Fibroblast of upper back skin (primary cell): ENCODE measurements at places on chromosomes 16 and 17.

DNA sequence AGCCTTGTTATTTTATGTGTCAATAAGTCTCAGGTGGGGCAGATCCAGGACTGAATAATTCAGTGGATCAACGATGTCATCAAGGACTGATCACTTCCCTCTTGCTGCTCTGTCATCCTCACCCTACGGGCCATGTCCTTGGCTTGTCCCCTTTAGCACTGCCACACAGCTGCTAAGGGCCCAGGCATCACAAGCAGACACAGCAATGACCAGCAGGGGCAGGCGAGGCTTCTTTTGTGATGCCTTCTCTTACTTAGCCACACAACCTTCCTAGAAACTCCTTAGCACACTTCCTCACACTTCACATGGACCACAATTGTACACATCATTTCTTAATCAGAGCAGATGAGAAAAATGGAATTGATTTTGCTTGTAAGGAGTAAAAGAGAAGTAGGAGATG, 356.3 kb upstream of the SOX9 start:
- DNase-seq: no peak

GRCh38 chr16:69111216-69111875, 5.9 kb downstream of the HAS3 start:
- no peak for DNase-seq

GRCh38 chr17:29561554-29562517, 5.0 kb downstream of the ABHD15 start:
- no peak for DNase-seq

DNA sequence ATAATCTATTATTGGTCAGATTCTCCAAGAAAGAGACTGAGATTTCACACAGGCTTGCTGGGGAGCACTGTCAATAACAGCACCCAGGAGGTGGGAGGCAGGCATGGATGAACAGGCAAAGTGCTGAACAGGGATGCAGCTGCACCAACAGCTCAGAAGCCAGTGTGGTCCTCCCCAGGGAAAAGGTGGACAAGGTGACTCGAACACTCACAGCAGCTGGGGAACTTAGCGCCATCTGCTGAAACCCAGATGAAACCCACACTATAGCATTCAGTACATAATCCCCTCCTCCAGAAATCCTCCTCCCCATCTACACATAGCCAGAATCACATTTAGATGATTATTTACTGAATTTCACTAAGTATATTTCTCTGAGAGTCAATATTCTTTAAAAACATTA, 255.2 kb upstream of the WSB1 start:
- DNase-seq: no peak

- DNase-seq: peak; percentile 12
Measured at GRCh38 chr17:37212179-37212578, 163.6 kb upstream of the C17orf78 start.

GRCh38 chr16:65779201-65779600, 587.3 kb upstream of the CDH5 start:
- DNase-seq: no peak

GRCh38 chr16:51542981-51543815, 392.1 kb upstream of the SALL1 start:
- DNase-seq: peak; percentile 20

GRCh38 chr17:80885947-80886582, 105.6 kb upstream of the CHMP6 start:
- no peak for DNase-seq

DNA sequence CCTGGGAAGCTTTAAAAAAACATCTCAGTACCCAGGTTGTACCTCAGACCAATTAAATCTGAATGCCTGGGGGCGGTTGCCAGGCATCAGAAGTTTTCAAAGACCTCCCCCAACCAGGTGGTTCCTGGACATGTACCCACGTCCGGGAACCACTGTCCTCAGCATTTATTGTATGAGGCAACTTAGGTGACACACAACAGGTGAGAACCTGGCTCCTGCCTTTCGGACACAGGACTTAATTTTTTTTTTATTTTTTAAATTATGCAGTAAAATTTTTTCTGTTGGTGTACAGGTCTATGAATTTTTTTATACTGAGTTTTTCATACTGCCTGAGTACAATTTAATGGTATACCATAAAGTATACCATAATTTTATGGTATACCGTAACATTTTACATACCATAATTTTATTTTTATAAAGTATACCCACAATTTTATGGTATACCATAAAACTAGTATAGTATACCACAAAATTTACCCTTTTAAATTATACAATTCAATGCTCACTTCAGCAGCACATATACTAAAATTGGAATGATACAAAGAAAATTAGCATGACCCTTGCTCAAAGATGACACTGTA, 38.7 kb upstream of the DHX8 start:
- DNase-seq: no peak

DNA sequence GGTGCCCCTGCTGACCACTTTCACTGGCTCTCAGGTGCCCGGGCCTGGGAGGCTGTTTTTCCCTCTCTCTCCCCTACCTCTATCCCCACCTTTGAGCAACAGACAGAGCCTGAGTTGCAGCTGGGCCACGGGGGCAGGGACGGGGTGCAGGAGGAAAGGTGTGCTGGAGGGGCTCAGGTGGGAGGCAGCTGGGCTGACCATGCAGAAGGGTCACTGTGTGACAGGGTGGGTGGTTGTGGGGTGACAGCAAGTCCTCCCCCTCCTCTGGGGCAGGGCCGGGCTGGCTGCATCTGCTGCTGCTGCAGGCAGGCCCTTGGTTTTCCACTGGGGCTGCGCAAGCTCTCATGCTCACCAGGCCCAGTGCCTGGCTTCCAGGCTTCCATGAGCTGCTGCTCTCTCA, 6.6 kb downstream of the ZNF319 start:
- DNase-seq: no peak

DNA sequence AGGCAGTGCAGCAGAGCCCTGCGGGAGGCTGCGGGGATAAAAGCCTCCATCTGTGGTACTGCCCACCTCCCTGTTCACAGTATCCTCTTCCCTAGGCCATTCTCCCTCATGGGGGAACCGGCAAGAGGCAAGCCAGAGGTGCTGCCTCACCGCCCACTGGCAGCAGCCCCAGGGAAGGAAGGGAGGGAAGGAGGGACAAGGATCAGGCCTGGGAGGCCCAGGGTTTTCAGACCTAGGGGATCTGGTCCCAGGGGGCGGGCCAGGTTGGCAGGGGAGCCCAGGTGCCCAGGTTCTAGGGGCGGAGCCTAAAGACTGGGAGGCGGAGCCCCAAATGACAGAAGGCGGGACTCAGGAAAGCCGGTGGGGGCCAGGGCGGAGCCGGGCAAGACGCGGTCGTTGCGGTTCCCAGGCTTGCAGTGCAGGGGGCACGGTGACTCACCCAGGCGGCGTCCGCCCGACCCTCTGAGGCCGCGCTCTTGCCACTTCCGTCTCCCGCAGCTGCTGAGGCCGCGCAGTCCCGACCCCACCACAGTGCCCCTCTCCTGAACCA, 3.0 kb upstream of the MTMR4 start:
- DNase-seq: no peak

- peak; percentile 69 for DNase-seq
Measured at GRCh38 chr17:65554553-65555223, 6.8 kb downstream of the AXIN2 start.

DNA sequence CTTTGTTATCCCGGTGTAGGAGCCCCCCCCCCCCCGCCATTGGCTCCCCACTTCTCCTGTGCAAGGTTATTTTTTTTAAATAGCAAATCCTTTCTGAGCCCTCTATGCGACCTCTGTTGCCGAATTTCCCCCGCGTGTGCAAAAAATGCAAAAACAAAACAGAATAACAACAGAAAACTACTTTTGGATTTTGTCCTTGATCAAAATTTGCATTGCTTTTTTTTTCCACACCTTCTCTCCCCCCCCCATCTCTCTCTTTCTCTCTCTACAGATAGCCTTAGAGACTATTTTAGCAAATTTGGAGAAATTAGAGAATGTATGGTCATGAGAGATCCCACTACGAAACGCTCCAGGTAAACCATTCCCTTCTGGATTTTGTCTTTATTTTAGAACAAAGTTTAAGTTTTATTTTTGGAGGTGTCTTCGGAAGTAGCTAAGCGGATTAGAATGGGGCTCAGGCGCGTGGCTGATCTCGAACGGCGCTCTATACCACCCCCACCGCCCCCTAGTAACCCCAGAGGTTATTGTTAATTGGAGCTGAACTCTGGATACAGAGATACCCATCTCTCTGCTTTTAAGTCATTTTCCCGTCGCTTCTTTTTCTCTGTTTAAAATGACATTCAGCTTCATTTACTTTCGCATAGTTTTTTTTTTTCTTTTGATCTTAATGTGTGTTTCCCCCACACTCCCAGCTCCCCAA, 1.0 kb downstream of the MSI2 start:
- no peak for DNase-seq
